ENCODE measurements at places on chromosomes 12 and 14. TPM values are rescaled to one million over a fixed set of nuclear protein-coding genes. Genes with fewer than 3 reads are reported as not detected.

DNA sequence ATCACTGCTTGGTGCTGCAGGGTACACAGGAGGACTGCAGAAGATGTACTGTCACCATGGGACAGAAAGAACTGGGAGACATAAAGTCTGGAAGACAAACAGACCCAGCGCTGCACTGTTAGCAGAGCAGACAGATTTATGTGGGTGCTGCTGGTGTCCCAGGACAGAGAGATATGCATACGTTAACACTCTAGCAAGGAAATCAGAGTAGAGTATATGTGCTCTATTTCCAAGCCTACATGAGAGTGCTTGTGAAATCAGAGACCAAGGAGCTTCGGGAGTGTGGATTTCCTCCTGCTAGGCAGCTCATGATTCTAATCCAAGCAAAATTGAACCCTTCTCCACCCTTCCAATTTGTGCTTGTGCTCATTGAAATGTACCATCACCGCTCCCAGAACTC is 416.5 kb downstream of the VRK1 start:
- no peaks in the 10 kb centered on the region for H3K27me3 ChIP-seq
- no peak overlapping the region for H3K4me3 ChIP-seq
- H3K27ac ChIP-seq: no peak overlapping the region

- no peaks in the 10 kb centered on the region for H3K36me3 ChIP-seq
- no peak for DNase-seq
- no peak overlapping the region for H3K27ac ChIP-seq
- no peaks in the 10 kb centered on the region for H3K27me3 ChIP-seq
- no peak overlapping the region for H3K4me3 ChIP-seq
These were observed 334.7 kb downstream of the DPF3 start for GRCh38 chr14:72559202-72559601.

The KRT82 gene
- not detected for total RNA-seq

The BIN2 gene
- 0.20 TPM for total RNA-seq

The SLC39A2 gene
- total RNA-seq: 0.14 TPM

The MYF5 gene
- not detected for total RNA-seq
